NCI-H524 (cell line): ENCODE measurements at places on chromosomes 2 and 18.
A peak's percentile ranks its signal among the peaks of the same experiment; 100 is the strongest.

- no peak for DNase-seq
These were observed 203.3 kb upstream of the SPOPL start for GRCh38 chr2:138298120-138298814.

GRCh38 chr2:25378731-25379490, 37.2 kb upstream of the DNMT3A start:
- no peak for DNase-seq

DNA sequence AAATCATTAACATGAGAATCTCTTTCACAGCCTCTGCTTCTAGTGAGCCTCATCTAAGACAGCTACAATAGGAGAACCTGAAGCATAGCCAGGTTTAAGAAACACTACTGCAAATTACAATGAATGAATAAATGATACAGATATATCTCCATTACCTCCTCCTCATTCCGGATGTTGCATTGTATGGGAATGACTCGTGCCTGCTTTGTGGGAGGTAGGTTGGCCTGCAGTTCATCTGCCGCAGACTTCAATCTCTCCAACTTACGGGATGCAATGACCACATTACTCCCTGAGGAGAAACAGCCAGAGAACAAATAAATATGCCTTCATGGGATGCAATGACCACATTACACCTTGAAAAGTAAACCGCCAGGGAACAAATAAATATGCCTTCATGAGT, 15.4 kb downstream of the PECR start:
- DNase-seq: no peak

DNA sequence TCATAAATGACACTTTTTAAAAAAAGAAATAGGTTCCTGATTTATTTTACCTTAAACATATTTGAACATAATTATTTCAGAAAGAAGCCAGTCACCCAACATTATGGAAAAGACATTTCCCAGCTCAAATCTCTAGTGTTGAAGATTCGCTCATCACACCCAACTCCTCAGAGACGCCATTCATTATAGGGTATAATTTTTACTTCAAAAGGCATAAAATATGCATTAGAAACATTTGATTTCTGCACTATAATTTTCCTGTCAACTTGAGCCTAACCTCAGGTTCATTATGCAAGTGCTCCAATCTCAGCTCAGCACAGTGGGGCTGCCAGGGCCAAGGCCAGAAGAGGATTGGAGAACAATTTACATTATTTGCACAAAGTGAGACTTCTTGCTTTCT, 58.8 kb upstream of the TTN start:
- no peak for DNase-seq

DNA sequence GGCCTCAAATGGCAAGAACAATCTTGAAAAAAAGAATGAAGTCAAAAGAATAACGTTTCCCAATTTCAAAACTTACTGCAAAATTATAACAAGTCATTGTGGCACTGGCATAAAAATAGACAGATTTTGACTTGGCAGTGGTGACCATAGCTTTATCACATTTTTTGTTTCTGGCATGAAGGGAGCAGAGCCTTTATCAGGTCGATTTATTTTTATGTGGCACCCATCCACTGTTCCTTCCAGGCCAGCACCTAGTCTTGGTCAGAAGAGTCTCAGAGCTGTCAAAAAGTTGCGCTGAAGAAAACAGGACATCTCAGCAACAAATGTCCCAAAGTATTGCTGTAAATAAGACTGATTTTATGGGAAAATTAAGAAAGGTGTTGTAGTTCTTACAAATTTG, 92.4 kb downstream of the TRABD2A start:
- DNase-seq: no peak

DNA sequence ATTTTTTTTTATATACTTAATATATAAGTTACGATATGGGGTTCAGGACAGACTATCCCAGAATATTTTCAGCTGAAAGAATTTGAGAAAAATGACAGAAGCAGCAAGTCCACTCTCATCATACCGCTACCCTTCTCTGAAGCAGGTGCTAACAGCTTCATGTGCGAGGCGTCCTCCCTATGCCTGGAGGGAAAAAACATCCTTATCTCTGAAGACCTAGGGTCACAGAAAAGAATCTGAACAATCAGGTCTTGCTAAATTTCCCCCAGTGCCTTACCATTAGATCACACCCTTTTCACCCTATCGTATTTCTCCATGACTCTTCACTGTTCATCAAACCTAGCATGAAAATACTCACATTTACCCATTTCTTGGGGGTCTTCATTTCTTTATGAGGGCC, 51.9 kb upstream of the CREB1 start:
- no peak for DNase-seq

DNA sequence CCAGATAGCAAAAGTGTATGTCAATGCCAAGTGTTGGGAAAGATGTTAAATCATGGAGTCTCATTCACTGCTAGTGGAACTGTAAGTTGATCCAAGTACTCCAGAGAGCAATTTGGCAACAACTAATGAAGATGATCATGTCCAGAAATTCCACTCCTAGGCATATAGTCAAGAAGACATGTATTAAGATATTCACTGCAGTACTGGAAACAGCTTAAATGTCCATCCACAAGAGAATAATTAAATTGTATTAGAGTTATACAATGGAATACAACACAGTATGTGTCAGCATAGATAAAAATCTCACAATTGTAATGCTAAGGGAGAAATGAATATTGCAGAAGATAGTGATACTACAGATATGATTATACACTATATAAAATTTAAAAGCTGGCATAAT, 15.2 kb upstream of the LBH start:
- DNase-seq: no peak

GRCh38 chr18:42339372-42339771, 384.3 kb downstream of the PIK3C3 start:
- no peak for DNase-seq

- DNase-seq: no peak
These were observed 59.9 kb downstream of the ATP9B start for GRCh38 chr18:79129120-79129519.

- no peak for DNase-seq
These were observed 212.7 kb downstream of the DYSF start for GRCh38 chr2:71666094-71666474.

DNA sequence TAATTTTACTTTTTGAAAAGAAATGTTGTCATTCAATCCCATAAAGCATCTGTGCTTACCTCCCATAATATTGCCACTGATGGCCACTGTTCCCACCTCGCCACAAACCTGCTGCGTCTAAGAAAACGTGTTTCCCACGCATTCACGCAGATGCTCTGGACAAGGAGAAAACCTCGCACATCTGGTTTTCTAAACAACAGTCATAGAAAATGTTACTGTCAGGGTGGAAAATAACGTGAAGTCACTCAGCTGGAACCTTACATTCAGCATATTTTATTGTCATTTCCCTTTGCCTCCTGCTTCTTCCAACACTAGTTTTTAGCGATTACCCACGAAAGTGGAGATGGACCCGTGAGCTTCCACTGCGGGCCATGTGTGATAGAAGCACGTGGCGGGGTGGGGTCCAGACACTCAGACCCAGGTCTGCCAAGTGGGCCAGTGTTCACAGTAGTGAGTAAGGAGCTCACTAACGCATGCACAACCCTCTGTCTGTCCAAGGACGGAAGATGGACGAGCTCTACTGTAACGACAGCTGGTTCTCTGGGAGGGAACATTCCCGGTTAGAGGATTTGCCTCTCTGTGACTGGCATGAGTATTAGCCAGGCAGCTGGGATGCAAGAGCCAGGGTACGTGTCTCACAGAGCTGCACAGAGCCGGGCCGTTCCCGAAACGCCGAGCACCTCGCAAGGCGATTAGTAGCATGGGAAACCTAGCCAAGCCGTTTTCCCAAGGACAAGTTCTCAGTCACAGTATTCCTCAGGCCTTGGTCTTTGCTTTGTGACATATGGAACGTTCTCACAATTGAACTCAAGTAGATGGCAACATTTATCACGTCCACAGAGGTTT, 94.5 kb downstream of the MTCL1 start:
- DNase-seq: peak; percentile 79

DNA sequence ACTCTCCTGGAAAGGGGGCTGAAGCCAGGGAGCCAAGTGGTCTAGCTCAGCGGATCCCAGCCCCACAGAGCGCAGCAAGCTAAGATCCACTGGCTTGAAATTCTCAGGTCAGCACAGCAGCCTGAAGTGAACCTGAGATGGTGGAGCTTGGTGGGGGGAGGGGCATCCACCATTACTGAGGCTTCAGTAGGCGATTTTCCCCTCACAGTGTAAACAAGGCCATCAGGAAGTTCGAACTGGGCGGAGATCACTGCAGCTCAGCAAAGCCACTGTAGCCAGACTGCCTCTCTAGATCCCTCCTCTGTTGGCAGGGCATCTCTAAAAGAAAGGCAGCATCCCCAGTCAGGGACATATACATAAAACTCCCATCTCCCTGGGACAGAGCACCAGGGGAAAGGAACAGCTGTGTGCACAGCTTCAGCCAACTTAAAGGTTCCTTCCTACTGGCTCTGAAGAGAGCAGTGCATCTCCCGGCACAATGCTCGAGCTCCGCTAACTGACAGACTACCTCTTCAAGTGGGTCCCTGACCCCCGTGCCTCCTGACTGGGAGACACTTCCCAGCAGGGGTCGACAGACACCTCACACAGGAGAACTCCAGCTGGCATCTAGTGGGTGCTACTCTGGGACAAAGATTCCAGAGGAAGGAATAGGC, 282.3 kb upstream of the EPC2 start:
- DNase-seq: no peak

DNA sequence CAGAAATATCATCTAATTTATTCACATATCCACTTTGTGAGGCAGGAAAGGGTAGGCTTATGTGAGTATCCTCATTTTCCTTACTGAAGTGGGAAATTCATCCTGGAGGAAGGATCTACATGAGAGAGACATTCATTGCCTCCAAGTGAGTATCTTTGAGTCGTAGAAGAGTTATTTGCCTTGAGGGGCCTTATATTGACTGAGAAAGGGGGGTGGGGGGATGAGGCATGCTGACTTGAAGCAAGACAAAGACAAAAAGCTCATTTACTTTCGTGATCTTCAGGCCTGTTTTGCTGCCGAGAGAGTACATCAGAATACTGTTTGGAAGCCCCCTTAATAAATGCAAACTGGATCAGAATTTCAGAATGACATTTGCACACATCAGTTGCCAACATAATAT, 17.6 kb upstream of the NEDD4L start:
- no peak for DNase-seq

- DNase-seq: no peak
These were observed 7.9 kb downstream of the NEDD4L start for GRCh38 chr18:58051765-58052460.

GRCh38 chr2:62363166-62363565, 142.8 kb downstream of the TMEM17 start:
- DNase-seq: no peak

DNA sequence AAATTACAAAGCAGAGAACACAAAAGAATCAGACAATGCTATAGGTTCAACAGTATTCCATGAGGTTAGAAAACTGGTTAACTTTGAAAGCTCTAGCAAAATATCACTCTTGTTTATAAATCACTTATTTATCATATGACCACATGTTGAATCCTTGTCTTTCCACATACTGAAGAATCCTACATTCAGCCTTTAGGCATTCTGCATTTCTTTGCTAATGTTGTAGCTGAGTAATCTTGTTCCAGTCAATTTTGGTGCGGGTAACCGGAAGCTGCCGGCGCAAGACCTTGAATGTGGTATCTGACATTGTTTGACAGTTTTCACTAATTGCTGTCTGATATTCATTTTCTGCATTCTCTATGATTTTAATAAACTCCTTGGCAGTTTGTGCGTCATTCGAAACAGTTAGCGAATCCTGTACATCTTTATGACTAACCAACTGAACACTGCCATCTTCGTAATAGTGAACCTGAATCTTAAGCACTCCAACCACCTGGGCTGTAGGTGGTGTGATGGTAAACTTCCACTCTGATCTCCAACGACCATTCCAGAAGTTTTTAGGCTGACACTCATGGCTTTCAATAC, 154.1 kb downstream of the BAZ2B start:
- no peak for DNase-seq

DNA sequence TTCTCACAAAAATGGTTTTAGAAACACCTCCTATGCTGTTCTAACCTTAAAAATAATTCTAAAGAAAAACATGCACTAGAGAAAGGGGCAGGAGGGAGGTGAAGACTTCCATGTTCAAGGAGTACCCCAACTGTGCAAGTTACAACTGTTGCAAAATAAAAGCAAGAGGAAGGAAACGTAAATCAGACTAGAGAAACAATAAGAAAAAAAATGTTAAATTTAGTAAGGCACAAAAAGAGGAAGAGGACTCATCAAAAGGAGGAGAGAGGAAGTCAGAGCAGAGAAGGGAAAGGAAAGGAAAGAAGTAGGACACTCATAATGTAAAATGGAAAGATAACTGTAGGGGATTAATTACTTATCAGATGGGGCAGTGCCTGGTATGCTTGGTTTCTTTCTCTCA, 34.1 kb downstream of the RAPH1 start:
- no peak for DNase-seq

DNA sequence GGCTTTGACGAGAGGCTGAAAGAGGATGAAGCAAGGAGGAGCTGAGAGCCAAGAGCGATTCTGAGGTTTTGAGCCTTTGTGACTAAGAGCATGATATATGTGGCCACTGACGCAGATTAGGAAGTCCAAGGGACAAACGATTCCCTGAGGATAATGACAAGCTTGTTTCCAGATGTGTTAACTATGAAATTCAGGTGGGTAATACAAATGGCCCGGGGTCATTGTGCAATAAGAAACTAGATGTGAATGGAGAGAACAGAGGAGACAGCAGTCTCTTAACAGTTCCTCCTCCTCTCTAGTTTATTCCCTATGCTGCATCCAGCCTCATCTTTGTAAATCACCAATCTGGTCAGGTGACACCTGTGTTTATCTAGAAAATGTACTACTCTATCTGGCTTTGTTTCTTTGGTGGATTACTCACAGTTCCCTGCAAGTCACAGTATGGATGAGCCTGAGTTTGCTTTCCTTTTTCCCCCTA, 84.2 kb downstream of the SOCS6 start:
- DNase-seq: no peak

DNA sequence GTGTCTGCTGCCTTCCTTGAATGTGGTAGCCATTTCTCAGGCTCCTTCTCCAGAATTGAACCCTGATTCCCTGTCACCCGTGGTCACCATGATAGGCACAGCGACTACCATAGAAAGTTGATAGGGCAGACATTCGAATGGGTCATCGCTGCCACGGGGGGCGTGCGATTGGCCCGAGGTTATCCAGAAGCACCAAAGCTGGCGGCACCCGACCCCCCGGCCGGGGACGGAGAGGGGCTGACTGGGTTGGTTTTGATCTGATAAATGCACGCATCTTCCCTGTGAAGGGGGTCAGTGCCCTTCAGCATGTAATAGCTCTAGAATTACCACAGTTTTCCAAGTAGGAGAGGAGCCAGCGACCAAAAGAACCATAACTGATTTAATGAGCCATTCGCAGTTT, 94.0 kb upstream of the ANKRD30BL start:
- DNase-seq: no peak

DNA sequence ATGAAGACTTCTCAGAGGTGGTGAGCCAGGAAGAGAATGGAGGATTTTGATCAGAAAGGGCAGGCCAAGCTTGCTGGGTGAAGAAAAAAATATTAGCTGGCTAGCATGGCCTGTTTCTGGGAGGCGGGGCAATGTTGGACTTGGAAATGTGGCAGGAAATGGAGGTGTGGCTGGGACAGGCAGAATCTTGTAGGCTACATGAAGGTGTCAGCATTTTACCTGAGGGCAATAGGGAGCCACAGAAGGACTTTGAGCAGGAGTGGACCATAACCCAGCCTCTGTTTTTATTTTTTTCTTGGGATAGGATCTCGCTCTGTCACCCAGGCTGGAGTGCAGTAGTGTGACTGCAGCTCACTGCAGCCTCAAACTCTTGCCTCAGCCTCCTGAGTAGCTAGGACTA, 31.7 kb downstream of the EMX1 start:
- DNase-seq: no peak
